ENCODE measurements at places on chromosomes 11 and 22.

DNA sequence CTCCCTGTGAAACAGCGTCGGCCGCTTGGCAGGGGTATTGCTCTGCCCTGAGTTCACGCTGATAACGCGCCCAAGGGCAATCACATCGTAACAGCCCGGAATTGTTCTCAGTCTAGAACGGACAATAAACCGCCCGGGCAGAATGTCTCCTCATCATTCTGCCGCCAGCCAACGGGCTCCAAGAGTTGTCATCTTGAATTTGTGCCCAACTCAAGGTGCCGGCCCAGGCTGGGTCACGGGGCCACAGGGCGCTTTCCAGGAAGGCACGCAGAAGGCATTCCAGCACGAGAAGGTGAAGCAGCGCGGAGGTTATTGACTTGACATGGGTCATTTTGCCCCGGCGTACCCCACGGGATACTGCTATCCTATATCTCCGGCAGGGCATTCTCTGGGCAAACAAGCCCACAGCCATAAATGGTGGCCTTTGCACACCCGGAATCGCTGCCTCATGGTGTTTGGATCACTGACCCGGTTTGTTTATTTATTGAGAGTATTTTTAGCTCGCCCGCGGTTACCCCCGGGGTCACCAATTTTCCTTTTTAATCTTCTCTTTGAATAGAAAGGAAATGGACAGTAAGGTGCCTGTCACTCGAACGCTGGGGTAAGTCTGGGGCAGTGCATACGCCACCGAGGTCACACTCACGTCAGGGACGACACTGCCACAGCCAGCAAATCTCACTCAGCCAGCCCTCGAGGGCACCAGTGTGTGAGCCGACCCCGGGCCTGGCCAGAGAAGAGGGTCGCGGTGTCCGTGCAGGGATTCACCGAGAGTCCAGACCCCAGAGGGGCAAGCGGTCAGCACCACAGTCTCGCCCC, 72.4 kb upstream of the FGF3 start:
- DNase-seq = no peak

DNA sequence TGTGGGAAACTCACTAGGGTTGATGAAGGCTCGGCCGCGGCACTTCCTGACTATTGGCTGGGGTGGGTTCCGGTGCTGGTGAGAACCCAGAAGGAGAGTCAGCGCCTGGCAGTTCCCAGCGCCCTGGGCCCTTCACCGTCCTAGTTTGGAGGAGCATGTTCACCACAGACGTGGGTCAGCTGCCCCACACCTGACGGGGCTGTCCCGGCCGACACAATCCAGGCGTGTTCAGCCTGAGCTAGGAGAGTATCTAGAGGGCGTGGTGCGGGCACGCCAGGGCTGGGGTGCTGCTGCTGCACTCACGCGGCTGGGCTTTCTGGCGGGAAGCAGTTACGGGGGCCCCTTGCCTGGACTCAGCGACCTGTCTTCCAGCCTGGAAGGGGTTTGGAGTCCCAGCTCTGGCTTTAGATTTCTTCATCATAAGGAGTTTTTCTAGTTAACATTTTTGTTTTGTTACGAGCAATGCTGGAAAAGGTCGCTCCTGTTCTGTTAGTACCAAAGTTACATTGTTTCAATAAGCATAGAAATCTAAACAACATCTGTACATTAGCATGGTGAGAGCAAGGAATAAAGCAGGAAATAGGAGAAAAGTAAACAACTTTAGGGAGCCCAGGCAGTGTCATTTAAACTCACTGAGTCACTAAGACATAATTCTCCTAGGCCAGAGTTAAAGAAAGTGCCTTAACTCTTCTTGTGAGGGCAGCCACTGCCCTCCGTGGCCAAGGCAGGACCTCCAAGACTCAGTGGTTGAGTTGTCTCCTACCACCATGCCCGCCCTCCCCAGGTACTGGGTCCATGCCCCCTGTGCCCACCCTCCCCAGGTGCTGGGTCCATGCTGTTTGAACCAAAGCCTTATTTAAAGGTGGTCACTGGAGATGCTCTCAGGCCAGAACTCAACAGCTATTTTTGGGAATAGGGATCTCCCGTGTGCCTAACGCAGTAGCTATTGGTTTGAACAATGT, 12.1 kb upstream of the ADORA2A start:
- no peak for DNase-seq

- DNase-seq = no peak
Observed at GRCh38 chr11:128549256-128549944, 38.0 kb downstream of the ETS1 start.

DNA sequence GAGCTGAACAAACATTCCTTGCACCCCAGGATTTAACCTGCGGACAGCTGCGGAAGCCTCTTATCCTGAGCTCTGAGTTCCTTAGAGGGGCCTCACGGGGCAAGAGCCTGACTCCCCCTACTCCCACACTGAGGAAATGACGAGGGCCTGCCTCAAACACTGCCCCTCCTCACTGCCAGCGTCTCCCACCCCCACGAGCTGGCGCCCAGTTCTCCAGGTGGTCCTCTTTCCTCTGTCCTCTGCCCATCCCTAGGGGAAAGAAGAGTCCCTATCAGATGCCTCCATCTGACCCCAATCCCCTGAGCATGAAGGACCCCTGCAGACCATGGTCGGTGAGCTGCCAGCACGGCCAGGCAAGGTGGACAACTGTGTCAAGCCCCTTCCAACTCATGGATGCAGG, 14.3 kb downstream of the CHST1 start:
- DNase-seq = no peak

- no peak for DNase-seq
Observed at GRCh38 chr11:11320825-11321224, 32.2 kb downstream of the CSNK2A3 start.

DNA sequence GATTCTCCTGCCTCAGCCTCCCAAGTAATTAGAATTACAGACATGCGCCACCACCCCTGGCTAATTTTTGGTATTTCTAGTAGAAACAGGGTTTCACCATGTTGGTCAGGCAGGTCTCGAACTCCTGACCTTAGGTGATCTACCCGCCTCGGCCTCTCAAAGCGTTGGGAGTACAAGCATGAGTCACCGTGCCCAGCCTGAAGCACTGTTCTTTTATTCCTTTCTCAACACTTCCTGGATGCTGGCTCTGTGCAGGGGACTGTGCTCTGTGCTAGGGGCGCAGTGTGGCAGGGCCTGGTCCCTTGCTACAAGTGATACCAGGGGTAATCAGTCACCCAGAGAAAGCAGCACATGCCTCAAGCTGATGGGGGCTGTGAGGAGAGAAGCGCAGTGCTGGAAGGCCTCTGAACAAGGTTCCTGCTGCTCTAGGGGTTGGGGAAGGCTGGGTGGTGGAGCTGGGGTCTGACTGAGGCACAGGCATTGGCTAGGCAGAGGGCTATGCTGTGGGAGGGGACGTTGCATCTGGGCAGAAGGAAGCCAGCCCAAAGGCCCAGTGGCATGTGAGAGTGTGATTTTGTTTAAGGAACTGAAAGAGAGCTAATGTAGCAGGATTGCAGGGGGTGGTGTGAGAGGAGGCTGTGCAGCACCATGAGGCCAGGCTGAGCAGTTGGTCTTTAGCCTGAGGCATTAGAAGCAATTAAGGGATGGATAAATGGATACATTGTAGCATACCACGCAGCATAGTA, 42.5 kb downstream of the CABIN1 start:
- DNase-seq = no peak

DNA sequence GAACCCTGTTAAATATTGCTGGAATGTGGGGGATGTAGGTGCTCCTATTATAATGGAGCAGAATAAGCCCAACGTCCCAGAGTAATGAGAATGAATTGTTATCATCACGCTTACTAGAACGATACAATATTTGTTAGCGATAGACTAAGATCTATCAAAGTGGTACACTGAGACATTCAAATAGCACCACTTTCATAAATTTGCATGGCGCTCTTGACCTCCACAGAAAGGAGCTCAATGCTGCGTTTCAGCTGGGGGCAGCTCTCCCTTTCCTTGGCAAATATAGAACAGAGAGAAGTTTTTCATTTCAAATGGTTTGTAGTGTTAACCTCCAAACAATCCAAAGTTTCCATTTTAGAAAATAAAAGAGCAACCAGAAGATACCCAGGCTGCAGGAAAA, 38.2 kb upstream of the BLID start:
- DNase-seq = no peak

DNA sequence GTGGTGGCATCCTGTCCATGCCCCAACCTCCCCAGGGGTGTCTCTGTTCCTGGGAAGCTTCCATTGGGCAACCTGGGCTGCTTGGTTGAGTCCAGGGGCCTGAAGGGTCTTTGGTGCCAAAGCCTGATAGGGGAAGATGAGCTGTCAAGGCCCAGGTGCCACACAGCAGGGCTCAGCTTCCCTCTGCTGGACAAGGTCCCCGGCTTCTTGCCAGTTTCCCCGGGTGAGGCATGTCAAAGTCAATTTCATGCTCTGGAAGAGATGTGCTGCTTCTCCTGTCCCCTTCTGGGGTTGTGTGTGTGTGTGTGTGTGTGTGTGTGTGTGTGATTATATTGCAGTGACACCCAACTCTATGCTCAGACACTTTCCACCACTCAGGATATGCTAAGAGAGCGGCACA, 26.9 kb downstream of the TP53I11 start:
- no peak for DNase-seq

GRCh38 chr11:36452961-36453360, 57.1 kb downstream of the TRAF6 start:
- no peak for DNase-seq

- no peak for DNase-seq
Observed at GRCh38 chr11:133842730-133843129, 2.6 kb downstream of the SPATA19 start.

GRCh38 chr11:48161951-48162884, 54.4 kb upstream of the OR4B1 start:
- DNase-seq = no peak

DNA sequence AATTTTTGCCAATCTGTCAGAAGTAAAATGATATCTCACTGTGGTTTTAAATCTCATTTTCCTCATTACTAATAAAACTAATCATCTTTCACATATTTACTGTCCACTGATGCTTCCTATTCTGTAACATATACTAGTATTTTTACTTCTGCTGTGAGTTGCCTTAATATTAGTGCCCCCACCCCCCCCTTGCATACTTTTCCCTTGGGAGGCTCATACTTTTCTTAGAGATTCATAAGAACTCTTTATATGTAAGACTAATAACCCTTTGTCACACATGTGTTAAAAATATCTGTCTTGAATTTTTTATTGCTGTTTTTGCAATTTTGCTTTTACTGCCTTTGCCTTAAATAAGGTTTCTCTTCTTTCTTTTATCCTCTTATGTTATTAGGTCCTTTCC, 87.2 kb downstream of the PHF21A start:
- DNase-seq = no peak

DNA sequence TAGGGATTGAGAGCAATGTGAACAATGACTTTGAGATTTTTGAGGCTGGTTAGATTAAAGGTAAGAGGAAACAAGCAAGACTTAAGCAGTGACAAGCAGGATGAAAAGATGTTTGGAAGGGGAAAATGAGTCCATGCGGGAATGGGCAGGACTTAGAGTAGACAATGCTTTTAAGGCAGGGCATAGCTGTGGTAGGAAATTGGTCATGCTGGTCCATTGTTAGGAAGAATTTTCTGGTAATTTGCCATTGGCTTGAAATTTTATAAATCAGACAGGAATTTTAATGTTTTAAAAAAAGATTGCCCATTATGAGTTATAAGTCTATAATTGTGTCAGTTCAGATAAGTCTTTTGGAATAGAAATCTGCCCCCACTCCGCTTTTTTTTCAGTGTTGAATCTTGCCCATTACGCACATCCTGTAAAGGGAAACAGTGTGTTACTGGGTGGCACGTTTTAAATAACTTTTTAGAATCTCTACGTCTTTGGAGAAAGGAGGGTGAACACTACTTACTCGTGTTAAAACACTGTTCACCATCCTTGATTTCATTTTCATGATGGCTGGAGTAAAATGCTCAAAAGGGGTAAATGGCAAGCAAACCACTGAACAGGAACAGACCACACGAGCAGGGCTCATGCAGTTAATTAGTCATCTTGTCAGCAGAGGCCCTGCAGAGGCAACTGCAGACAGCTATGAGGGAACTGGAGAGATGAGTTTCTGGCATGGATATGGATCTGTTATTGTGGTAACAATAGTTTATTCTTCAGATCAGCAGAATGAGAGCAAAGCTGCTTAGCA, 25.0 kb downstream of the SWAP70 start:
- DNase-seq = no peak

DNA sequence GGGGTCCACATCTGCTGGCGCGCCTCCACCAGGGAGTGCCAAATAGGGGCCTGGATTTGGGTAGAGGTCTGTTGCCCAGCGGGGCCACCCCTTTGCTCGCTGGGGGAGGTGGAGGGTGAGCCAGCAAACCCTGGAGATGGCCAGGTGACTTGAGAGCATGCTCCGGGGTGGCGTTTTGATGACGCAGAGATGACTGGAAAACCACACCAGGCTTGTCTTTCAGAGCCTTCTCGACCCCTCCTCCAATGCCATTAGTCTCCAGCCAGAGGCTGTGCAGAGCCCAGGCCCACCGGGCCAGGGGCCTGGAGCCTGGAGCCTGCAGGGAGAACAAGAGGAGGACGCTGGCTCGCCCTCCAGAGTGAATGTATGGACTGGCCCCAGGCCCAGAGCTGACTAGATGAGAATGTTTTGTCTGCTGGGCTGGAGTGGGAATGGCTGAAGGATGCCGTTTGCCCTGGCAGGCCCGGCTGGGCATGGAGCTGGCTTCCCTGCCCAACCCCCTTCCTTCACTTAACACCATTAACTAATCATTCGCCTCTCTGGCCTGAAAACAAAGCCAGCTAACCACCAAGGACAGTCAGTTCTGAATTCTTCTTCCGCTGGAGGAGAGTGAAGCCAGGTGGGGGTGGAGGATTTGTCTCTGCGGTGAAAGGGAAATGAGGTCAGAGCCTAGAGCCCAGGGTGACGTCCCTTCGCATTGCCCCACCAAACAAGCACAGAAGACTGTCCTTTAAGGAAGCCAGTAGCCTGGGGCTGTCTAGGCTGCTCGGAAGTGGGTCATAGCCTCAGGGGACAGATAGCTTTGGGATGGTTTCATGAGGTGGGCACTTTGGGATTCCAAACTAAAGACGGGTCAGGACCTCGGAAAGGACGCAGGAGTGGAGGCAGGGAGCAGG, 1.6 kb upstream of the MCAM start:
- DNase-seq = no peak

DNA sequence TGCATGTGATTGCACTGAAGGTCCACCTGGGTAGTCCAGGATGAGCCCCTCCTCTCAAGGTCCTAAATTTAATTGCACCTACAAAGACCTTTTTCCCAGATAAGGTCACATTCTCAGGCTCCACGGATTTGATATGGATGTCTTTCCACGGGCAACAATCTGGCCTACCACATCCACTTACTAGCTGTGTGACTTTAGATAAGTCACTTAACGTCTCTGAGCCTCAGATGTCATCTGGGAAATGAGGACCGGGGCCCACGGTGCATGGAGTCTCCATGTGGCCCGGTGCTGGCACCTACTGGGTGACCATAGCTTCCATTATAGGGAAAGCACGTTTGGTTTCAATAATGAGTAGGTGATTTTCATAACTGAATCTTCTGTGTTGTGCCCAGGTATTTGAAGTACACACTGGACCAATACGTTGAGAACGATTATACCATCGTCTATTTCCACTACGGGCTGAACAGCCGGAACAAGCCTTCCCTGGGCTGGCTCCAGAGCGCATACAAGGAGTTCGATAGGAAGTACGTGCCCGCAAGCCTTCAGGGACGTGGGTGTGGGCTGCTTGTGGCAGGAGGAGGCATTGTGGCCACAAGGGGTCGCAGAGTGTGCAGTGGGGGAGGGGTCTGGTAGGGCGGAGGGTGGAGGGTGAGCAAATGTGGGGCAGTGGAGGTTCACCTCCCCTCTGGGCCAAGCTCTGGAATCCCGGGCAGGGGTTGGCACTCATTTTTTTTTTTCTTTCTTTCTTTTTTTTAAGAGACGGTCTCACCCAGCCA, 55.7 kb downstream of the ARHGAP8 start:
- DNase-seq = no peak

GRCh38 chr22:33884829-33885228, 35.4 kb downstream of the LARGE1 start:
- no peak for DNase-seq

GRCh38 chr22:20940186-20940651, 23.0 kb downstream of the CRKL start:
- DNase-seq = no peak

Data from stimulated activated CD4-positive, alpha-beta T cell treated with anti-CD3 and anti-CD28 coated beads, Interleukin-1b, Interleukin-23, amount 100 ng/mL, for 24 hours (primary cell).